Heart right ventricle (tissue), 16 donors: ENCODE measurements at places on chromosomes 12 and 14. TPM values are rescaled to one million over a fixed set of nuclear protein-coding genes. Genes with fewer than 3 reads are reported as not detected.
A peak's percentile ranks its signal among the peaks of the same experiment; 100 is the strongest.

The FSCB gene
- not detected for total RNA-seq

The BBS10 gene
- total RNA-seq, result 5.6 TPM

The KRT8 gene
- 98.2 TPM for total RNA-seq

GRCh38 chr14:88808359-88808758, 15.6 kb upstream of the EML5 start:
- DNase-seq, result no peak
- no peak overlapping the region for H3K27ac ChIP-seq
- H3K36me3 ChIP-seq, result no peaks in the 10 kb centered on the region
- H3K4me1 ChIP-seq, result no peaks in the 10 kb centered on the region
- no peak overlapping the region for H3K4me3 ChIP-seq

DNA sequence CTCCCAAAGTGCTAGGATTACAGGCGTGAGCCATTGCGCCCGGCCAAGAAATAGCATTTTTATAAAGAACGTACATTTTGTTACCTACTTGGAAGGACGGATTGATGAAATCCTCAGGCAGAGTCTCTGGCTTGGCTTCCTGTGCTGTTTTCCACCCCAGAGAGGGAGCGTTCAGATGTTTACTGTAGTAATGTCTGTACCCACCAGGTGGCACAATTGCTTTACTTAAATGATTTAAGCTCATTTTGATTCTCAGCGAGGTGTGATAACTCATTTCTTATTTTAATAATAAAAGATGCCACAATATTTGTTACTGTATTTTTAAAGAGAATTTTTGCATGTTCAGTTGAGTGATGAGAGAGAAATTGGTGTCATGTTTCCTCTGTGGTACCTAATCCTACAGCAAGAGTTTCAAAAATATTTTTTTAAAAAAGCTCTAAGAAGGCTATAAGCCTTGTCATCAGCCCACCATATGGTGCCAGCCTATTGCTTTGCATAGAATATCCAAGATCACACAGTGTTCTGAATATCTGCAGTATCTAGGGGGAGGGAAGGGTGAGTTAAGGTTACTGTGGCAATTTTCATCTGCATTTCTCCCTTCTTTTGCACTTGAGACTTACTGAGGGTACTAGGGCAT, 82.6 kb upstream of the TRAF3 start:
- DNase-seq, result no peak
- H3K36me3 ChIP-seq, result no peaks in the 10 kb centered on the region
- no peaks in the 10 kb centered on the region for H3K27me3 ChIP-seq
- H3K27ac ChIP-seq, result no peak overlapping the region

DNA sequence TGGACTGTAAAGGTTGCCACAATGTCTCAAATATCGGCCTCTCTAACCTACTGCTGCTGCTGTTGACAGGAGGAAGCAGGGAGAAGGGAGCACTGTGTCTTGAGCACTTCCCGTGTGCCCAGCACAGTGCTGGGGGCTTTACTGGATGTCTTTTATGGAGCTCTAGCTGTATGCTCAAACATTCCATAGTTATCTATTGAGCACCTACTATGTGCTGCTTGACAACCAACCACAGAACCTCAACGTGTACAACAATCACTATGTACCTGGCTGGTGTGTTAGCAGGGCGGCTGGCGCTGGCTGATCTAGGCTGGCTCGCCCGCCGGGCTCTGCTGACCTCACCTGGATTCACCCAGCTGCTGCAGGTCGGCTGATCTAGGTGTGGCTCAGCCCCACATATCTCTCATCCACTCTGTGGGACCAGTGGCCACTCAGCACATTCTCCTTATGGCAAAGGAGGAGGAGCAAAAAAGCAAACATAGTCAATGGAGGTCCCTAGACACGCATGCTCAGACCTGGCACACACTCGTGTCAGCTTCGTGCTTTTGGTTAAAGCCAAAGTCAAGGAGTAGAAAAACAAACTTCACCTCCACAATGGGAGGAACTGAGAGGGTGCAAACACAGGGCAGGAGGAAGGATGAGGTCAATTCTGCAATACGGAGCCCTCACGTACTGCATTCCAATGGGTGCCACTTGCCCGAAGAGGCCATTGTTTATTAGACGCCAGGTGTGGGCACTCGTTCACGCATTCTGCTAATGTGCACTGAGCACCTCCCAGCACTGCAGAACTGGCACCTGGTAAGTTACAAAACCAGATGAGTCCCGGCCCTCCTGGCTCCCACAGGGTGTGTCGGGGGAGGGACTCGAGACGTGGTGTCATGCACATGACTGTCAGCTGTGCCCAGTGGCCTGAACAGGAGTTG, 147.2 kb downstream of the SCARB1 start:
- H3K4me1 ChIP-seq, result peaks cover 66% of the 10 kb centered on the region
- no peaks in the 10 kb centered on the region for H3K36me3 ChIP-seq
- no peaks in the 10 kb centered on the region for H3K27me3 ChIP-seq
- no peak overlapping the region for H3K27ac ChIP-seq
- no peak overlapping the region for H3K4me3 ChIP-seq

DNA sequence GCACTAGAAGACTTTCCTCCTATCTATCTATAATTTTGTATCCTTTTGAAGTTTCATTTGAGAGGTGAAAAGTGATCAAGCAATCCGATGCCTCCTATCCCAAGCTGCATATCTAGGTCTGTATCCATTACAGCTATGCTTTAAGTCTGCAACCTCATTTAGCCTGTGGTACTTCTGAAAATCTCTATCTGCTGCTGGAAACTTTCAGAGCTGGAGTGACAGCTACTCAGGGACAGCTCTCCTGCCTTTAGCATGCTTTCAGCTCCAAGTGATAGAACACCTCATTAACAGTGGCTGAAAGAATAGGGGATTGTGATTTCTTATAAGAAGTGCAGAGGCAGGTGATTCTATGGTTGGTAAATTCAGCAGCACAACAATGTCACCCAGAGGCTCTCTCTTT, 1153.5 kb downstream of the AACS start:
- H3K4me1 ChIP-seq, result no peaks in the 10 kb centered on the region
- DNase-seq, result no peak
- no peaks in the 10 kb centered on the region for H3K36me3 ChIP-seq

The CD163 gene
- total RNA-seq, result 4.5 TPM

The HOXC10 gene
- not detected for total RNA-seq

DNA sequence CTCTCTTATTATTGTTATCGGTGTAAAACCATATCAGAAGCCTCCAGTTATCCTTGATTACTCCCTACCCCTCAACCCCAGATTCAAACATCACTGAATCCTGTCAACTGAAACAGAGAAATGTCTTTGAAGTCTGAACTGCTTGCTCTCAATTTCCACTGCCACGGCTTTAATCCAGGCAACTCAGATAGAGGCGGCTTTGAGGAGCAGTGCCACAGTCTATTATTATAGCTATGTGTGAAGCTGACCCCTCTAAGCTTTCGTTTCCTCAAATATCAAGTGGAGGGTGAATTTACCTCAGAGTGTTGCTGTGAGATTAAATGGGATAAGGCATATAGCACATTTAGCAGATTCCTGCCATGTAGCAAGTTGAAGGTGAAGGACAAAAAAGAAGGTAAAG, 49.0 kb upstream of the PDE3A start:
- no peaks in the 10 kb centered on the region for H3K27me3 ChIP-seq
- peaks cover 10% of the 10 kb centered on the region for H3K4me1 ChIP-seq
- peak overlapping the region; percentile 8 for H3K4me3 ChIP-seq
- H3K36me3 ChIP-seq, result no peaks in the 10 kb centered on the region
- peak; percentile 15 for DNase-seq

- H3K4me1 ChIP-seq, result peaks cover 64% of the 10 kb centered on the region
- H3K27me3 ChIP-seq, result no peaks in the 10 kb centered on the region
- H3K27ac ChIP-seq, result no peak overlapping the region
- H3K4me3 ChIP-seq, result no peak overlapping the region
These were observed 63.0 kb downstream of the CLMN start for GRCh38 chr14:95256776-95257060.

The ERBB3 gene
- 3.5 TPM for total RNA-seq

DNA sequence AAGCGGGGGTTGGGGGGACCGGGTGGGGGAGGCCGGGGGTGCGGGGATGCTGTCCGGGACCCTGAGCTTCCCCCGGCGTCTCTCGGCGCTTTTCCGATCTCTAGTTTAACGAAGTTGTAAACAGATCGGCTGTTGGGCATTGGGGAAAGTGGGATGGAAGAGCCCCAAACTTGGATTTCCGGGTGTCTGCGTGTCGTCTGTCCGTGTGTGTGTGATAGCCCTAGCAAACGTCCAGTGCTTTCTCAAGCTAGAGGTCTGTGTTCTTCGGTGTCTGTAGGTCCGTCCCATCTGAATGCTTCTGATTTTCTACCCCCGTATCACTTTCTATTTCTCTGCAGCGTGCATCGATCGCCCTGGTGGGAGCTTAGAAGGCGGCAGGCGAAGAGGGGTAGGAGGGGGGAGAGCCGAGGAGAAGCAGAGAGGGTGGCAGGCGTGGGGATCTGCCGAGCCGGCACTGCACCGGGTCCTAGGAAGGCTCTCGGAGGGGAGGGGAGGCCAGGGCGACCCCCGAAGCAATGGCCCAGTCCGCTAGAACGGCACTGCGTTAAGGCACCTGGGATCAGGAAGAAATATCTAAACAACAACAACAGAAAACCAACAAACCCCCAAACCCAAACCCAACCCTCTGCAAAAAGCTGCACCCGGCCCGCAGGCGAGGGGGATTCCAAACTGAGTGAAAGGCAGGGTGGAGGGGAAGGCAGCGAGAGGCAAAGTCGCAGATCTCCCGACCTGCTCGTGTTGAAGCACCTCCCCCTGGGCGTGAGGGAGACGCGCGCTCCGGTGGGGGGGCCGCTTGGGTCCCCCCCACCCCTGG, 1.0 kb downstream of the KCNA1 start:
- H3K4me3 ChIP-seq, result peak overlapping the region; percentile 39
- H3K36me3 ChIP-seq, result no peaks in the 10 kb centered on the region
- DNase-seq, result no peak
- peaks cover 89% of the 10 kb centered on the region for H3K27me3 ChIP-seq

- no peaks in the 10 kb centered on the region for H3K27me3 ChIP-seq
- peaks cover 49% of the 10 kb centered on the region for H3K4me1 ChIP-seq
- H3K27ac ChIP-seq, result no peak overlapping the region
These were observed 209.6 kb downstream of the MED13L start for GRCh38 chr12:116067892-116068291.

GRCh38 chr12:89960011-89960507, 251.4 kb upstream of the ATP2B1 start:
- H3K4me1 ChIP-seq, result no peaks in the 10 kb centered on the region
- H3K27ac ChIP-seq, result no peak overlapping the region
- H3K27me3 ChIP-seq, result no peaks in the 10 kb centered on the region
- no peak for DNase-seq
- H3K36me3 ChIP-seq, result no peaks in the 10 kb centered on the region
- no peak overlapping the region for H3K4me3 ChIP-seq

DNA sequence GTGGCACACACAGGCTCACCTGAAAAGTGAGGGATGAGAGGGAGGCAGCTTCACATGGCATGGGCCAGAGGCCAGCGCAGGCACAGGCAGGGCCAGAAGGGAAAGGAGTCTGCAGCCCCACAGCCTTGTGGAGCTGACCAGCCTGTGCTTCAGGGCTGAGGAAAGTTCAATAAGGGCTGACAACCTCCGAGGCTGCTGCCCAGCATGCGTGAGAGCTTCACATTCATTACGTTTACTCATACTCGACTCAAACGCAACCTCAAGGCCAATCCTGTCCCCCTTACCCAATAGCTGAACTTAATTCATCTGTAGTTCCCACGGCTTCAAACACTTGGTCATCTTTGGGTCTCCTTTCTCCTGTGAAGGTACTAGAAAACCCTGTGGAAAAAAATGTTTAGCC, 4.8 kb downstream of the MMAB start:
- H3K27ac ChIP-seq, result no peak overlapping the region
- no peaks in the 10 kb centered on the region for H3K27me3 ChIP-seq
- H3K4me3 ChIP-seq, result no peak overlapping the region
- peaks cover 20% of the 10 kb centered on the region for H3K4me1 ChIP-seq
- peaks cover 77% of the 10 kb centered on the region for H3K36me3 ChIP-seq

GRCh38 chr14:103885509-103885932, 38.1 kb upstream of the PPP1R13B start:
- no peak overlapping the region for H3K4me3 ChIP-seq
- H3K27ac ChIP-seq, result no peak overlapping the region
- no peak for DNase-seq

The PTGES3 gene
- 116 TPM for total RNA-seq

- H3K27me3 ChIP-seq, result peaks cover 5% of the 10 kb centered on the region
- H3K27ac ChIP-seq, result no peak overlapping the region
- no peak overlapping the region for H3K4me3 ChIP-seq
- no peaks in the 10 kb centered on the region for H3K36me3 ChIP-seq
- no peaks in the 10 kb centered on the region for H3K4me1 ChIP-seq
These were observed 10.5 kb downstream of the NTF3 start for GRCh38 chr12:5442251-5443006.

GRCh38 chr12:19614601-19615383, 175.5 kb downstream of the AEBP2 start:
- no peak overlapping the region for H3K4me3 ChIP-seq
- no peak overlapping the region for H3K27ac ChIP-seq
- H3K27me3 ChIP-seq, result no peaks in the 10 kb centered on the region
- no peak for DNase-seq
- no peaks in the 10 kb centered on the region for H3K4me1 ChIP-seq

DNA sequence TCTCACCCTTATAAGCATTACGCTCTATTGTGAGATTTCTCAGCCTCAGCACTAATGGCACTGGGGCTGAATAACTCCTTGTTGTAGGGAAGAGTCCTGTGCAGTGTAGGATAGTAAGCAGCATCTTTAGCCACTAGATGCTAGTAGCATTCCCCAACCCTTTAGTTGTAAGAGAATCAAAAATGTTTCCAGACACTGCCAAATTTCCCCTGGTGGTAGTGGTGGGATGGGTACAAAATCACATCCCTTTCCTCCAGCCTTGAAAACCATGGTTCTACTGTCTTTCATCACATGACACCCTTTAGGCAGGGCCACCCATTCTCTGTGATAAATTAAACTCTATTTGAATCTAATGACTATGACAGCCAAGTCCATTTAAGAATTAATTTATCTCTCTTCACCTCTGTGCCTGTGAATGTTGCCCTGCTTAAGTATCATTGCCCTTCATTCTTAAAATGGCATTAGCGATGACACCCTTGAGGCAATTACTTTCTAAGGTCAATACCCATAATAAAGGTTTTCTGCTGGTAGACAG, 199.4 kb downstream of the ANO4 start:
- no peaks in the 10 kb centered on the region for H3K4me1 ChIP-seq
- H3K27ac ChIP-seq, result no peak overlapping the region
- no peak for DNase-seq
- H3K27me3 ChIP-seq, result no peaks in the 10 kb centered on the region
- H3K36me3 ChIP-seq, result no peaks in the 10 kb centered on the region
